Hair follicular keratinocyte (primary cell): ENCODE measurements at places on chromosomes 7 and 10. TPM values are rescaled to one million over a fixed set of nuclear protein-coding genes. Genes with fewer than 3 reads are reported as not detected.

Gene MRPS16
- total RNA-seq = 53.8 and 62.9 TPM in 2 replicates

Gene AKR1C2
- 7.4 and 10.0 TPM in 2 replicates for total RNA-seq

Gene MARCHF5
- total RNA-seq = 6.0 and 6.6 TPM in 2 replicates

Gene FGFR2
- 14.7 and 24.7 TPM in 2 replicates for total RNA-seq

Gene AASS
- 14.2 and 14.9 TPM in 2 replicates for total RNA-seq

Gene CYP3A5
- total RNA-seq = 0.53 and 2.3 TPM in 2 replicates

Gene LLCFC1
- total RNA-seq = not detected in 2 replicates

Gene ELMO1
- total RNA-seq = not detected in 2 replicates

Gene REEP3
- 53.8 and 72.0 TPM in 2 replicates for total RNA-seq

Gene STEAP1B
- 6.6 and 12.1 TPM in 2 replicates for total RNA-seq

Gene GIMAP7
- not detected in 2 replicates for total RNA-seq

Gene LRRD1
- not detected in 2 replicates for total RNA-seq

Gene ZNF425
- total RNA-seq = 0.94 and 2.5 TPM in 2 replicates

Gene FKBP6
- not detected in 2 replicates for total RNA-seq

Gene UPP1
- total RNA-seq = 316 and 486 TPM in 2 replicates

Gene NXPH1
- not detected in 2 replicates for total RNA-seq

Gene RBP3
- not detected in 2 replicates for total RNA-seq

Gene NME8
- not detected in 2 replicates for total RNA-seq

Gene NMT2
- total RNA-seq = 15.2 and 18.4 TPM in 2 replicates

Gene COL26A1
- not detected in 2 replicates for total RNA-seq

Gene PGAM1
- 506 and 725 TPM in 2 replicates for total RNA-seq

Gene CXCL12
- total RNA-seq = not detected in 2 replicates

Gene GPER1
- under 0.01 TPM in 1 of 2 replicates, not detected in the other for total RNA-seq

Gene BLNK
- 0.31 and 0.87 TPM in 2 replicates for total RNA-seq

Gene AQP1
- not detected in 2 replicates for total RNA-seq

Gene SPDYE16
- not detected in 2 replicates for total RNA-seq

Gene C7orf57
- total RNA-seq = 1.6 and 2.3 TPM in 2 replicates

Gene ZNF518A
- total RNA-seq = 7.6 and 7.7 TPM in 2 replicates

Gene SDK1
- 1.1 and 1.6 TPM in 2 replicates for total RNA-seq

Gene PLCE1
- under 0.01 TPM in 2 replicates for total RNA-seq

Gene CHCHD2
- total RNA-seq = 754 and 755 TPM in 2 replicates

Gene ASB10
- total RNA-seq = not detected in 2 replicates
